ENCODE measurements at places on chromosomes 5 and 9. TPM values are rescaled to one million over a fixed set of nuclear protein-coding genes. Genes with fewer than 3 reads are reported as not detected.

The ARL14EPL gene
- not detected for total RNA-seq

The KIF27 gene
- total RNA-seq, result 5.0 TPM

The ANKRD18A gene
- total RNA-seq, result 1.6 TPM

The GSN gene
- total RNA-seq, result 420 TPM

The KCNV2 gene
- total RNA-seq, result not detected

The AGTPBP1 gene
- 23.9 TPM for total RNA-seq

The PCDHB10 gene
- total RNA-seq, result 0.13 TPM
